ENCODE measurements at places on chromosomes 11 and 22.

DNA sequence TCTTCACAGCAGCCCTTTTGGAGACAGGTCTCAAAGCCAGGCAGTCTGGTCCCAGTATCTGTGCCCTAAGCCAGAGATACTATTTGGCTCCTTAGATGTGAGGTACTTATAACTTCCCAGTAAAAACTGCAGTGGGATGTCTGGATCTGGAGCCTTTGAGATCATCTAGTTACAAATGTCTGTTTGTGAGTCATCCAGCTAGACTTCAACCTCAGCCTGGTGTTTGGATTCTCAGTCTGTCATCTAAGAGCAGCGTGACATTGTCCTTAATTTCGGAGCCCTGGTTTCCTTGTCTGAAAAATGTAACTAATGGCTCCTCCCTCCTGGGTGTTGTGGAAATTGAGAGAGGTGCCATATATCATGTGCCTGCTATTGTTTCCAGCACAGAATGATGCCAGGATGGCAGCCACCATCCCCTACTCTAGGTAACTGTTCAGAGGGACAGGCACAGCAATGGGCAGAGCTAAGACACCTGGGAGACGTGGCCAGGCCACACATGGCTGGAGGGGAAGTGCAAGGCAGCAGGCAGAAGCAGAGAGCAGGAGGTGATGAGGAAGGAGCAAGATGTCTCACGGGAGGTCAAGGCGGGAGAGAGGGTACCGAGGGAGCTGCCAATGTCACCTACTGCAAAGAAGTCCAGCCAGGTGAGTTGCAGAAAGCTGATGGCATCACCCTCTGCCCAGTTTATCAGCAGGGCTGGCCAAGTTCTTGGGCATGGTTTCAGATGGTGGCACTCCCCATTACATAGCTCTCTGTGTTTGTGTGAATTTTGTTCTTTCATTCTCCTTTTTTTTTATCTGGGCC, 20.6 kb upstream of the ST3GAL4 start:
- DNase-seq = no peak

DNA sequence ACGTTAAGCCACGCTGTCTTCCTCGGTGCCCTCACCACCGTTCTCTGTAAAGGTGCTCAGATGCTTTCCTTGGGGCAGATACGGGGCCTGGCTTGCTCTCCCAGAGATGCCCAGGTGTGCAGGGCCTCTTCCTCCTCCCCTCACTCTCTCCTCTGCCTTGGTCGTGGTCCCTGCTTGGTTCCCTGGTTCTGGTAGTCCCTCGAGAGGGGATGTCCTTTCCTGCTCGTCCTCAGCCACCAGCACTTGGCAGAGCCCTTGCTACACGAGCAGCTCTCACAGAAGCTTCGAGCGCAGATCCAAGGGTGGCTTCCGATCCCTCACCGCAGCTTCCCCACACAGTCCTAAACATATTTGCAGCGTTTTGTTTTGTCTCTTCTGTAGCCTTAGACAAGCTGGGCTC, 298.8 kb downstream of the TBC1D22A start:
- no peak for DNase-seq

- no peak for DNase-seq
Observed at GRCh38 chr11:84722583-84723108, 904.5 kb downstream of the DLG2 start.

DNA sequence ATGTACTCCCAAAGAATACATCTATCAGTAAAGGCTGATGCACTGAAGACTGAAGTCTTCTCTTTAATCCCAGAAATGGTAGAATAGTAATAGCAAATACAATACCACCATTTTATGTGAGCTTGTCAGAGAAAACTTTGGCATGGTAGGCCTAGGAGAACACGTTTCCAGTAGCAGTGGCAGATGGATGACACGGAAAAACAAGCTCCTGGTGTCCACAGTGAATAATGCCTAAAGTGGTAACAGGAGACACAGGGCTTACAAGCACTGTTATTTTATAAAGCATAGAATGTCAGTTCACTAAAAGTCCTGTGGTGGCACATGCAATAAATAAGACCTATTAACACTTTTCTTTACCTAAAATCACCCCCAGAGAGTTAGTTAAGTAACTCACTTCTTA, 277.6 kb downstream of the TTC28 start:
- DNase-seq = no peak

GRCh38 chr11:45643598-45644260, 21.7 kb downstream of the CHST1 start:
- DNase-seq = no peak

DNA sequence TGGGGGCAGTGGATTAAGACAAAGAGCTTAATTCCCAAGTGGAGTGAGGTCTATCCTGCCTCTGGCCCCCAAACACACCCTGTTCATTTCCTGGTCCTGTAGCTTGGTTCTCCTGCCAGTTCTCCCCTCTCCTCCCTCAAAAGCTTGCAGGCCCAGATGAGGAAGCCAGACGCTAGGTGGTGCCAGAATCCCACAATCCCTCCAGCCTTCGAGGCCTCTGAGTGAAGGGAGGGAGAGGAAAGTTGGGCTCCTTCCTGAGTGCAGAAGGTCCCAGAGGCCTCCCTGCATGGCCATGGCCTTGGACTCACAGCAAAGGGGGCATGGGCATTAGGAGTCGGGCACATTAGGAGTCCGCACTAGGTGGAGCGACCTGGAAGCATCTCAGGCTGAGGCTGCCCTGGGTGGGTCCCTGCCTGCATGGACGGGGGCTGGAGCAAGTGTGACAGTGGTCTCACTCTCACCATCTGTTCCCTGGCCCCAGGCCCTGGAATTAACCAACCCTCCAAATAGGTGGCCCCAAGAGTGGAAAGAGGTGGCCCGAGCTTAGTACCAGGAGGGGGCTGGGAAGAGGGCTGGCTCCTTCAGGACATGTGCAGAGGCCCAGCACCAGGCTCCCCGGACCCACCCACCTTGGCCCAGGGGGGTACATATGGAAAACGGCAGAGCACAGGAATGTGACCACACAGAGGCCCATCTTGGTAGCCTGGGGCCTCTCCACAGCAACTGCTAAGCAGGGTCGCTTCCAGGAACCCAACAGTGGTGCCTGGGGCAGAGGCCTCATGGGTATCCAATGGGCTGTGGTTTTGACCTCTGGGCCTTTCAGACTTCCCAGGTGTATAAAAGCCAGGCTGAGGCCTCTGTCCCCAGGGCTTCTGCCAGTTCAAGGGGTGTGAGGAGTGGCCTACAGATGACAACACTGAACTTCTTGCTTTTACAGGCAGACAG, 5.2 kb downstream of the FXYD2 start:
- no peak for DNase-seq

DNA sequence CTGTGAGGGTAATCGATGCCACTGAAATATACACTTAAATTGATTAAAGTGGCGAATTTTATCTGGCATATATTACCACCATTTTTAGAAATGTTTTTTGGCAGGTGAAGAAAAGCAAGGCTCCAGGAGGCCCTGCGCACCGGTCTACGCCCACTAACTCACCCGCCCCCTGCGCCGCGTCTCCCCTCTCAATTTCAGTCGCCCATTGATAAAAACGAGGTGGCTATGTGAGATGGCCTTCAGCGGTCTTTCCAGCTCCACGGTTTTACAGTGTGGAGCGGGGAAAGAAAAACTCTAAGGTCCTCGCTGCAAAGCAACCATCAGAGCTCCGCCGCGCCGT, 602 bp upstream of the AQP11 start:
- no peak for DNase-seq

GRCh38 chr22:28002863-28003565, 84.0 kb upstream of the PITPNB start:
- DNase-seq = no peak

DNA sequence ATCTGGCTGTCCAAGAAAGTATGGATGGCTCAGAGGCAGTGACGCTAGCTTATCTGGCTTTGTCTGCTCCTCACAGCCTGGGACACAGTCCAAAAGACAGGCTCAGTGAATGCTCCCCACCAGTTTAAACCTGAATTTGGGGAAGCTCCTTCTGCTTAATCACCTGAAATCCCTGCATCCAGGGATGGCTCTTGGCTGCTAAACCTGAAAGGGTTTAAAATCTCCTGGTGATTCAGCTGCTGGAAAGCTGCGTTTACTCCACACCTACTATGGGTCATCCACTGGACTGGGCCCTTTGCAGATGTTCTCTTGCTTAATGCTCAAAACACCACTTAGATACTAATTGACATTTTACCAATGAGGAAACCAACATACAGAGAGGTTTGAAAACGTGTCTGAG, 302.0 kb upstream of the NARS2 start:
- no peak for DNase-seq

DNA sequence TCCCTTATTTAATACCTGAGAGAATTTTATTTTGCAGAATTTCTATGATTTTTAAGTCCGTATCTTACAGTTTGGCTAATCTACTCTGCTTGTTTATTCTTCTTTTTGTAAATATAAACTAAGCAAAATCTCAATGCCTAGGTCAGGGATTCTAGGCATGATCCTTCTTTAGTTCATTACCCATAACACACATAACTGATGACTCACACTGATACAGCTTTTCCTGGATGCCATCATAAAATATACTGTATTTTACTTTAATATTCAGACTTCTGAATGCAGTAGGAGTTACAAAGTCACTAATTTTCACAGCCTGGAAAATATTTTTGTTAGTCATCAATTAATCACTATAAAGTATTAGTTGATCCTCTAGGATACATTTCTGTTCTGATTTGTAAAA, 898.2 kb upstream of the RAG2 start:
- DNase-seq = no peak

DNA sequence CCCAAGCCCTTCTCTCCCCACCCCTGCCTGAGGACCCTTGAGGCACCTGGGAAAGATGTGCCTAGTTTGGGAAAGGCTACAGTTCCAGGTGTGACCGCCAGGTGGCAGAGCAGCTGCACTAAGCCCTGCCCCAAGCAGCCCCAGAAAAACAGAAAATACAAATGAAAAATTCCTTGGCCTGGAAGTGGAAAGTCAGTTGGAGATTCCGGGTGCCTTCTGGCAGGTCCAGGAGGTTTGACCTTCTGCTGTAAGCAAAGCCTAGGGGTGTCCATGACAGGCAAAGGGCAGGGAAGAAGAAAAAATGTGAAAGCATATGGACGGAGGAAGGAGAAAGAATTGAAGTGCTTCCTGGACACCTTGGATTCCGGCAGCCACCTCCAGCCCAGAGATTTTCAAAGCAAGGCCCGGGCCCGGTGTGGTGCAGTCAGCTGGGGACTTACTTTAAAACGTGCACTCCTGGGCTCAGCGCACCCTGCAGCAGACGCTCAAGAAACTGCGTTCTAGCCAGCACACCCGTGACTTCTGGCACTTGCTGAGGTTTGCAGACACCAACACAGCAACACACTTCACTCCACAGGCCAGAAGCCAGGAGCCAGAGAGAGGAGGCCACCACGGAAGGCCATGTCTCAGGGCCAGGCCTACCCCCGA, 37.3 kb upstream of the SLC22A12 start:
- peak; percentile 65 for DNase-seq

DNA sequence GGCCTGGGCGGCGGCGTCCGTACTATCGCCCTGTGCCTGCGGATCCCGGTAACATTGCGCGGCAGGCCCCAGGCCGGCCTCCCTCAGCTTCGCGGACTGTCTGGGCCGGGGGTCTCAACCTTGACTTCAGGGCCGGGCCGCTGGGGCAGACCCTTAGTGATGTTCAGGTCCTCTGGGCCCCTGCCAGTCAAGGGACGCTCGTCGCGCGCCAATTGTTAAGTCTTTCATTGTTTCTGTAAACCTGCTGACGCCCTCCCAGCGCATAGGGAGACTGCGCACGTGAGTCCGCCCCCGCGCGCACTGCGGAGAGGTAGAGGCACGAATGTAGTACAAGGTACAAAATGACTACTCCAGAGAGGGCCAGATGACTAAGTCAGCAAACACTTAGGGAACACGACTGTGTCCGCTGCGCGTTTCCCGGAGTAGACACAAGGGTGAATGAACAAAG, 451 bp upstream of the HDHD5 start:
- no peak for DNase-seq

GRCh38 chr11:88535916-88536547, 198.5 kb upstream of the CTSC start:
- no peak for DNase-seq

DNA sequence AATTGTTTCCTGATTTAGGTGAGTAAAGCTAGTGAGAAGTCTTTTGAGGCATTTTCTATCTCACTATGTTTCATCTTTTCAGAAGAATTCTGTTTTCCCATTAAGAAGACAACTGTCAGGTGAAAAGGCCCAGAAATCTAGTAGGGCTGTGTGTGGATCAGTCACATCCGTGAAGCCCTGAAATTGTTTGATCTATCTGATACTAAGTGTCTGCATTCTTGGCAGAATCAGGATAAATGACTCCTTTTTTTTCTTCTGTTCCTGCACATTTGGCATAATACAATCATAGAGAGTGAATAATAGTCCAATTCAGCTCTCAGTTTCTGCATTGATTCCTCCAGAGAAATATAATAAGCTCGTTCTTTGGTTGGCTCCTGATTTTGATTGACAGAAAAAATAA, 208.3 kb downstream of the NAV2 start:
- DNase-seq = no peak

DNA sequence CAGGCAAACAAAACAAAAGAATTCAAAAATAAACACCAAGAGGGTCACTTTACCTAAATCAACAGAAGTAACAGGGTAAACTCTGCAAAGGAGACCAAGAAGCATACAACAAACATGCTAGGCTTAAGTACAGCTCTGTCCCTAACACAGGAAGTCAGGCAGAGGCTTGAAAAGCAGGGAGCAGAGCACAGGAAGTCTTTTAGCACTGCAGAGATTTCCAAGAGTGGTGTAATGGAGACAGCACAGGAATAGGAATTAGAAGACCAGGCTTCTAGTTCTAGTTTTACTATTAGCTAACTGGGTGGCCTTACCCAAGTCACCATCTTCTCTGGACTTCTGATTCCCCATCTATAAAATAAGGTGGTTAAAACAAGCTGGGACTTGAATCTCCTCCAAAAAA, 1.9 kb downstream of the RBFOX2 start:
- no peak for DNase-seq

DNA sequence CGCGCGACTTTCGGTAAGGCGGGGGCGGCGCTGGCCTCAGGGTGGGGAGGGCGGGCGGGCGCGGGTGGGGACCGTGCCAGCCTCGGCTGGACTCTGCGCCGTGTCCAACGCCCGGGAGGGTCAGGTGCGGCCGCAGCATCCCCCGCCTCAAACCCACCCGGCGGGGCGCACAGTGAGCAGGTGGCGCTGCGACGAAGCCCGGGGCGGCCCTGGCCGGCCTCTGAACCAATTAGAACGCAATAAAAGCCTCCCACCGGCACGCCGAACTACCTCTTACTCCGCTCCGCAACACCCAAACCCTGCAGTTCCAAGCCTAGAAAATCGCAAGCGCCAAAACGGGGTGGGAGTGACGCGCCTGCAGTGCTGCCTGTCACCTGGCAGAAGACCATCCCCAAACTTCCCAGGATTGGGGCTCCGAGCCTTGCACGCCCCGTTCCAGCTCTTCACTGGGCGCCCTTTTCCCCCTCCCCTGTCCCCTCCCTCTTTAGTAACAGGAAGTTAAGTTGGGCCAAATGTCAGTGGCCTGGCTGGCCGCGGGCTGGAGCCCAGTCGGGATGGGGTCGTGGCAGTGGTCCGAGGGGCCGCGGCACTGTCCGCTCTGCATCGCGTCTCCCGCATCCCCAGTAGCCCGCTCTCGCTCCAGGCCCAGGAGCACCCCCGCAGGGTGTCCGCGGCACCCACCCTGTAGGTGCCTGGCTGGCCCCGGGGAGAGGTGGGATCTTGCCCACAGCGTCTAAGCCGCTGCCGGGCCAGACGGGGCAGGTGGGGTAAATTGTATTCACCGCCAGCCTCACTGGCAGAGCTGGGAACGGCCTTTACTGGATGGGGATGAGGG, 541 bp downstream of the MICAL2 start:
- no peak for DNase-seq

GRCh38 chr22:17808693-17809403, 34.6 kb upstream of the BID start:
- DNase-seq = no peak

- no peak for DNase-seq
Observed at GRCh38 chr11:71200172-71200716, 52.1 kb downstream of the SHANK2 start.

- no peak for DNase-seq
Observed at GRCh38 chr11:119404872-119405271, 18.1 kb downstream of the THY1 start.
